Amniotic epithelial cell (primary cell): ENCODE measurements at places on chromosomes 4 and X.
A peak's percentile ranks its signal among the peaks of the same experiment; 100 is the strongest.

DNA sequence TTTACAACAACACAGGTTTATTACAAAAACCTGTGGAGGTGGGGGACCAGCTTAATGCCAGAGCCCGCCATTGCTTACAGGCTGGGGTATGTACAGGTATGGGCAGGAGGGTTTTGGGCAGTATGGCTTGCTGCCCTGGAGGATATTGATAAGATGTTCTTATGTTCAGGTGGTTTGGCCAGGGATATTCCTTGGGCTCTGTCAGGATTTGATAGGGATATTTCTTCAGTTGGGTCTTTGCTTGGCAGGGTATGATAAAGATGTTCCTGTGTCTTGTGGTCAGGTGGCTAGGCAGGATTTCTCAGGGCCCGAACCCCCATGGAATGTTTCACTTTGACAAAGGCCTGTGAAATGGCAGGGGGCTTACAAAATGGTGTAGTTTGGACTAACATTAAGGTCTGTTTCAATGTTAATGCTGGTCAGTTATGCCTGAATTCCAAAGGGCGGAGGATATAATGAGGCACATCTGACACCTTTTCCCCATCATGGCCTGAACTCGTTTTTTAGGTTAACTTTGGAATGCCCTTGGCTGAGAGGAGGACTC, 3.1 kb downstream of the MGST2 start:
- DNase-seq = no peak

- DNase-seq = peak; percentile 81
Observed at GRCh38 chr4:33184657-33185290, 2464.6 kb downstream of the PCDH7 start.

DNA sequence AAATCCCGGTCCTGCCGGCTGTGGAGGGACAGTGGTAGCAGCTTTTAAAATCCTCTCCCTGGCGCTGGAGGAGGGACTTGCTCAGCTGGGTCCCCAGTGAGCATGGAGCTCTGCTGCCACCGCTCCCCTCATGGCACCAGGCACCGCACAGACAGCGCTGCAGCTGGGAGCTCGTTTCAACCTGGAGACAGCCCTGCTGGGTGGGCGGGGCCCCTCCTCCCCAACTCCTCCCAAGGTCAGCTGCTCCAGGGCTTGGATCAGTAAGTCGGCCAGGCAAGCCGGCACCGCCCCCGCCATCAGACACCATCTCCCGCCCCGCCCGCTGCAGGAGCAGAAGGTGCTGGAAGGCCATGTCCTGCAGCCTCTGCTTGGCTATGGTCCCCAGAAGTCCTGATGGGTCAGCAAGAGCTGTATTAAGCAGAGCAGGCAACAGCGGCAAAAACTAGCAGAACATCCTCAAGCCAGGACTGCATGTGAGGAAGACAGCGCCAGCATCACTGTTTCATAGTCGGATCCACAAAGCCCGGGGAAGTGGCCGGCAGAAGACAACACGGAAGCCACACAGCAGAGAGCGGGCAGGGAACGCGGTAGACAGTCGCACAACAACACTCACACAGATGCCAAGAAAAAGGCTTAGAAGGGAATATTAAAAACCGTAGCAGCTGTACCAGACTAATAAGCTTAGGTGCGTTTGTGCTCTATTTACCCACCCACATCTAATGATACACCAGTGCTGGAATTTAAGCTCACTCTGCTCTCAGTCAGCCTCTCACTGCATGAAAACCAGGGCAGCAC, 16.2 kb downstream of the ZFYVE28 start:
- DNase-seq = no peak

- peak; percentile 90 for DNase-seq
Observed at GRCh38 chr4:119592830-119593229, 35.8 kb downstream of the PDE5A start.

- no peak for DNase-seq
Observed at GRCh38 chrX:153738056-153738605, 13.5 kb downstream of the ABCD1 start.

GRCh38 chrX:17414839-17415238, 39.8 kb downstream of the NHS start:
- DNase-seq = no peak
